ENCODE measurements at places on chromosomes 11 and 22.
A peak's percentile ranks its signal among the peaks of the same experiment; 100 is the strongest.

DNA sequence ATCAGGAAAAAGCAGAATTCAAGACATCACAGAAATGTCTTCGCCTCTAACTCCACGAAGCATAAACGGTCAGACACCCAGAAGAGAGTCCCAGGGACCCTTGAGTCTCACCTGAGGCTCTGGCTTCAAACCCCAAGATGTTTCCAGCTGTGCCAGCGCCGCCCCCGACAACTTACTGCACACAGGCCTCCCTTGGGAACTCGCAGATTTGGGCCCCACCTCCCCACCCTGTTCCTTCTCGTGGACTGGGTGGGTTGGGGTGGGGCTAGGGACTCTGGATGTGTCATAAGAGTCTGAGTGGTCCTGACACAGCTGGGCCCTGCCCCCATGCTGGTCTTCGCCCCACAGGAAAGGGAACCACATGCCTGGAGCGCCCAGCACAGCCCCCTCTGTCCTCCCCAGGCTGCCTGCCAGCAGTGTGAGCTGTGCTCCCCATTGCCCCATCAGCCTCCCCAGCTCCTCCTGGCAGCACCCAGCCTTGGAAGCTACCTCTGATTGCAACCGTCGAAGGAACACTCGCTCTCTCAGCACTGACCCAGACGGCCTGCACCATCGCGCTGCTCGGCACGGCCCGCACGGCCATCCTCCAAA is 147.5 kb downstream of the CRYBB2 start:
- no peak for DNase-seq

DNA sequence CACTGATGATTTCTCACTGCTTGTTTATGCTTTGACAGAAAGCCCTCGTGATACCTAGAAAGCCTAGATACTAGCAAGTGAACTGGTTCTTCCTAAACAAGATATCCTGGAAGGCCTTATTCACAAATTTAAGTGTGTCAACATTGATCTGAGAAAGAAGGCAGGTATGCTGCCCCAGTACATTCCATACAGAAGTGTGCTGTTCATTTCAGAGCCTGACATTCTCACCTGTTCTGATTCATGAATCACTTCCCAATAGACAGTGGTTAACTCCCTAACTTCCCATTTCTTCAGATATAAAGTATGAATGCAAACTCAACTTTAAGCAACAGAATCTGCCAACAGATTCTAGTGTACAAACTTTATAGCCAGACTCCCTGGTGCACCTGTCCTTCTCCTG is 15.5 kb upstream of the RASSF10 start:
- DNase-seq = no peak

DNA sequence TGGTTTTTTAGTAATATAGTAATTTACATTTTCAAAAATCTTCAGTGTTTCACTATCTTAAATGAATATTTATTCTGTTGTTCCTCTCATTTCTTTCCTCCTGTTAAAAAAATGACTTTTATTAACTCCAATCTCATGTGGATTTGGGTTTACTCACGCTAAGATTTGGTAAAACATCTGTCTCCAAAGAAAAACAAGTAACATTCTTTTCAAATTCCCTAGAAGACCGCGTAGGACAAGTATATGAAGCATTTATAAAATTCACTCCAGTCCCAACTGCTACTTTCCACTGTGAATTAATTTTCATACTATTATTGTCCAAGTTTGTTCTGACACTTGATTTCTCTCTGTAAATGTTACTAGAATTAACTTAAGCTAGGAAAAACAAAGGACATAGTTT is 26.2 kb downstream of the SBF2 start:
- DNase-seq = no peak

DNA sequence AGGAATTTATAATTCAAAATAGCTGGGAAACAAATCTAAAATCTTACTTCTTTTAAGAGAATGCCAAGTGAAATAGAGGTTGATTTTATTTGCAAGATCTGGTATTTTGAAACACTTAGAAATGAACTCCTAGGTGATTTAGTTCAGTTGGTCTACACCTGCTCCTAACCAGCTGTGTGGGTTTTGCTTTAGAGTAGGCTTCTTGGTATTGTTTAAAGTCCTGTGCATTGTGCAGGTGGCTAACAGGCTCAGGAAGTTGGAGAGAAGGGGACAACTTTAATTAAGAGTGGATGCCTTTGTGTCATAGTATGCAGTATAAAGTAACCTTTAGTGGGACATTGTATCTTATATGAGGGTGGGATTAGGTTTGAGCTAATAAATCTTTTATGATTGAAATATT is 4.1 kb upstream of the RAG2 start:
- no peak for DNase-seq

DNA sequence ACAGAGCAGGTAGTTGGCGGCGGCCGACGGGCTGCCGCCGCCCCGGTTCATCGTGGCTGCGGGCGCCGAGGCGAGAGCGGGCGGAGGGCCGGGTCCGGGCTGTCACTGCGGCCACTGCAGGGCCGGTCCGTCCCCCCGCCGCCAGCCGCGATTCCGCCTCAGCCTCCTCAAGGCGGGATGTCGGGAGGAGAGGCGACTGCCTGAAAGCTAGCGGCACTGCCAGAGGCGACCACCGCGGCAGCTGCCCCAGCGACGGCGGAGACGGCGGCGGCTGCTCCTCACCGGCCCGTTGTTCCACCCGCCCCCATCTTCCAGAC is 234 bp downstream of the SESN3 start:
- DNase-seq = no peak

DNA sequence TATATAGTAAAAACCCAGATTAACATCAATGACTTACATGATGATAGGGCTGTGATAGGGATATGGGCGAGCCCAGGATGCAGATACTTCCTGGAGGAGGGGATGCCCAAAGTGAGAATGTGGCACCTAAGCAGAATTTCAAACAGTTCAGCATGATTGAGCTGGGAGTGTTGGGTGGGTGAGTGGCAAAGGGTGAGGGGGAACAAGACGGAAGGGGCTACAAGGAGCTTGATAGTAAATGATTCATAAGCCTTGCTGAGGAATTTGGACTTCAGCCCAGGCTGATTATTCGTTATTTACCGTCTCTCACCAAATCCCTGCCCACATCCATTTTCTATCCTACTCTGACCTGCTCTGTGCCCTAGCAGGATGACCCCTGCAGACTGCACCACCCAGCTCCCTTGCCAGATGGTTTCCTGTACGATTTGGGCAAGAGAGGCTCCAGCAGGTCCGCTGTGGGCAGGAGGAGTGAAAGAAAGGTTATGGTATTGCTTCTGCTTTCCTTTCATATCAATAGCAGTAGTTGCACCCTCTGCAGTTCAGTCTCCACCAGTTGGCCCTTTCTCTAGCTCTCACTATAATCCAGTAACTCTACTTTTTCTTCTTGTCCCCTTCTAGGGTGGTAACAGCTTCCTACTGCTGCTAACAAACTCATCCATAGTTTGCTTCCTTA is 30.3 kb upstream of the SIK2 start:
- no peak for DNase-seq

DNA sequence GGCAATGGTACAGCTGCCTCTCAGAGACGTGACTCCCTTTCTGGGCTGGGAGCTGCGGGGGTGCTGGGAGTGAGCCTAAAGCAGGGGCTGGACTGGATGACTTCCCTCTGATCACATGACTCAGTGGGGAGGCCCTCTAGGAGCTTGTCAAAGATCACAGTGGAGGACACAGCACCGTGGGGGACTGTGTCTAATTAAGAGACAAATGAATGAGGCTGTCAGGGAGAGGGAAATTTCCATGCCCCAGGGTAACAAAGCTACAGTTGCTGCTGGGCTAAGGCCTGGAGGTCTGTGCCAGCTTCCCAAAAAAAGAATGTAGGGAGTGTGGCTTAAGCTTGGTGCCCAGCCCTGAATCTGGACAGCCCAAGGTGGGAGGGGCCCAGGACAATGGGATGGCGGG is 262.8 kb upstream of the PLET1 start:
- DNase-seq = no peak

DNA sequence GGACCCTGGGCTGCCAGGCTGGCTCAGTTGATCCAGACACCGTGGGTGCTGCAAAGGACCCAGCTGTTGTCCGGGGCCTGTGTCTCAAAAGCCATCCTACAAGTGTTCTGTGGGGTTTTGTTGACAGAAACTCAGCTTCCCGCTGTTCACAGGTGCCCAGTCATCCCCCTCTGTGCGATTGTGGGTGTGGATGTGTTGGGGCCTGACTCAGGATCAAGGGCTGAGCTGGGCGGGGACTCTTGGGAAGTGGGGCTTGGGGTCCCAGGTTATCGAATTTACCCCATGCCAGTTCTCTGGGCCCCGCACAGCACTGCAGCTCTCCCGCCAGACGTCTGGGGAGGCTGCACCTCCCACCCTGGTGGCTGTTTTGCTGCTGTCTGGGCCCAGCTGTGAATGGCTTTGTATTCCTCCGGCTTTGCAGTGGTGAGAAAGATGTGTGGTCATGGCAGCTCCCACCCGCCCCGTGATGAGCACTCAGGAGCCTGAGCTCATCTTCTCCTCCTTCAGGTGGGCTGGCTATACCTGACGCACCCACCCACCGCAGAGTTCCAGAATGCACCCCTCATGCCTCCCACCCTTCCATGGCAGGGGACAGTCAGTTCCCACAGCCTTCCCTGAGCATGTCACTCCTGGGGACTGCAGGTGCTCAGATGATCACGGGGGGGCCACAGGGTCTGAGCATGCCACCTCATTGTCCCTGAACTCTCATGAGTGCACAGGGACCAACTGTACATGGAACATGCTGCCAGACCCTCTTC is 3.6 kb upstream of the AP2A2 start:
- DNase-seq = no peak

DNA sequence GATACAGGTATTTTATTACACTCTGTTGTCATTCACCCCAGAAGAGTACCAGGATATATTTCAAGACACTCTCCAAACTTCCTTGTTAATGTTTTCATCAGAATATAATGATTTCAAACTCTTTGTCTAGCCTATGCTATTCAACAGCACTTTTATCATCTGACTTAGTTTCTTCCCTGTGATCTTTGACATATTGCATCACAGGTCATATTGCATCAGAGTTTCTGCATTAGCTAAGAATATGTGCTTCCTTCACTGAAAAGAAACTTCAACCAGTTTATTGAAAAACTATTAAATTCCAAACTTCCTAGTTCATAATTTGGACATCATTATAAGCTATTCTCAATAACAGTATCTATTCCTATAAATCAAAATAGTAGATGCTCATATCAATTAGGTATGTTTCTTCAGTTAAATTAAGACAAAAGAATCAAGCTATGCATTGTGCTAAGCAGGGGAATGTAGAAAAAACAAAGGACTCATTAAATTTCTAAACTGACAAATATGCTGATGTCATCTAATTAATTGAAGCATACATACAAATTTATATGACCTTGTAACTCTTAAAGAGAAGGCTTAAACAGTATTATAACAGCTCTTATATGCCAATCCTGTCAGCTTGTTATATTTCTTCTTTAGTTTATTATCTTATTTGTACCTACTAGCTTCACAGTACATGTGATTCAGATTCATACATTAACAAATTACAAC is 361.8 kb upstream of the LUZP2 start:
- DNase-seq = no peak

- no peak for DNase-seq
Observed at GRCh38 chr11:92457250-92457649, 232.6 kb downstream of the FAT3 start.

- no peak for DNase-seq
Observed at GRCh38 chr22:43493297-43493696, 81.5 kb downstream of the MPPED1 start.

GRCh38 chr22:46432164-46433068 is 96.9 kb downstream of the TRMU start:
- no peak for DNase-seq

DNA sequence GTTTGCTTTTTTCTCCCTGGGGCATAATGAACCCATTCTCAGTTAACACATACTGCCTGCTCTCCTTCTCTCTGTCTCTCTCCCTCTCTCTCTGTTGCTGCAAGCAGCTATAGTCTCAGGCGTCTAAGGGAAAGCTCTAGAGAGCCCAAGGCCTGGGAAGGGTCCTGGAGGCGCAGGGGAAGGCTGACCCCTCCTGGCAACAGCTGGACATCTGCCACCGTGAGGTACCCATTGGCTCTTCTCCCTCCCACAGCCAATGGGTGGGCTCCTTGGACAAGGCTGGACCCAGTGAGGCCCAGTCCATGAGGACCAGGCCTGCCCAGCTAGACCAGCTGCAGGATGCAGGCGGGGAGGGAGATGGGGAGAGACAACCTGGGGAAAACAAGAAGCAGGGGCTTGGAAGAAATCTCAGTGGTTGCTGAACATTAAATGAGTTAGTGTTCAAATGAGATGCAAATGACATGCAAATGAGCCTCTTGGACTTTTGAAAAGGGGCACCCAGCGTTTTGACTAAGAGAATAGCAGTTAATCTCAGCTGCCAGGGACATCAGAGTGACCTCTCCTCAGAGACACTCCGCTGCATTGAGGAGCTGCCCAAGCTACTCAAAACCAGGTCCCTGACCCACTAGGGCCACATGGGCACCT is 349.7 kb downstream of the BUD13 start:
- no peak for DNase-seq

- no peak for DNase-seq
Observed at GRCh38 chr22:46794491-46794890, 32.0 kb downstream of the TBC1D22A start.

DNA sequence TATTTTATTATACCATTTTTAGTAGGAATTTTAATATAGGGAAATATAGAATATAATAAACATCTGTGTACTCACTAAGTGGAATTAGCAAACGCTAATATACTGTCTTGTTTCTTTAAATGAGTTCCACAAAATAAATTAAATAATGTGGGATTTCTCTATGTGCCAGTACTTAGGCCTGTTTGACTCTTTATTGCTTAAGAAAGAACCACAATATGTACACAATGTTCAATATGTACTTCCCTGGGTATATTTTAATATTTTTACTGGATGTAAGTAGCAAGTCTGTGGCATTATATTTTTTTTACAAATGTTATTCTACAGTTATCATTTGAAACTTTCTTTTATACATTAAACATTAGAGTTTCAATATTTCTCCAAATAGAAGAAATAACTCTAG is 92.5 kb upstream of the CARD18 start:
- DNase-seq = no peak

DNA sequence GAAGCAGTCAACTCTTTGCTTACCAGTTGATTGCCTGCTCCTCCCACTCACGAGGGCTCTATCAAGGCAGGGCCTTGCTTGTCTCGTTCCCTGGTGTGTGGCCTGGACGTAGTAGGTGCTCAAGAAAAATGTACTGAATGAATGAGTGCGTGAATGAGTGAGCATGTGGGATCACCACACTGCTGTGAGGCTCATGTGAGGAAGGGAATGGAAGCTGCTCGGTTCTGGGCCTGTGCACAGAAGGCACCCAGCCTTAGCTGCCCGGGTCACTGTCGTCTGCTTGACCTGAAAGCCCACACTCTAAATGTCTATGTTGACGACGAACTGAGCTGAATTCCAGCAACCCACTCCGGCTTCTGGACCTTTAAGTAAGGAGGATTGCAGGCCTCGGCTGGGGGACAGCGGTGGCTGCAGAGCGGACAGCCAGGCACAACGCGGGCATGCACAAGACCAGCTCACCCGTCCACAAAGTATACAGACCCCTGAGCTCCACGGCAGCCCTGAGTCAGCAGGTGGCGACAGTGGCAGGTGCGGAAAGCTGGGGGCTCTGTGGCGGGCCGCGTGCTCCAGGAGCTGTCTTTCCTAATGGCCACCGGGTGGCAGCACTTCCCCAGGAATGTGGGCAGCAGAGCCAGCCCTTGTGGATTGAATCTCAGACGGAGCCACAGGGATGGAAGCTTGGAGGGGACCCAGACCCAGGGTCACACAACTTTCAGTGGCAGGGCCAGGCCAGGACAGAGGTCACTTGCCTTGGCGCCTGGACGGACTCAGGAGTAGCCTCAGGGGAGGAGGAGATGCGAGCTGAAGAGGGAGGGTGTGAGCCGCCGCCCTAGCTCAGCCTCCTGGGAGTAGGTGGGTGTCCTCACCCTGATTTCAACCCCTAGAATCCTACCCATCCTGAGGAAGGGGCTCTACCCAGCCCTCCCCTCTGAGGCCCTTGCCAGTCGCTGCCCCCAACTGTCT is 5.0 kb upstream of the PICK1 start:
- peak; percentile 60 for DNase-seq

GRCh38 chr11:70894566-70895365 is 357.6 kb downstream of the SHANK2 start:
- no peak for DNase-seq

All from activated CD4-positive, CD25-positive, alpha-beta regulatory T cell treated with anti-CD3 and anti-CD28 coated beads, Interleukin-2, amount 50 U/mL, for 16 hours (primary cell).